ENCODE measurements at places on chromosomes 3 and 15.

DNA sequence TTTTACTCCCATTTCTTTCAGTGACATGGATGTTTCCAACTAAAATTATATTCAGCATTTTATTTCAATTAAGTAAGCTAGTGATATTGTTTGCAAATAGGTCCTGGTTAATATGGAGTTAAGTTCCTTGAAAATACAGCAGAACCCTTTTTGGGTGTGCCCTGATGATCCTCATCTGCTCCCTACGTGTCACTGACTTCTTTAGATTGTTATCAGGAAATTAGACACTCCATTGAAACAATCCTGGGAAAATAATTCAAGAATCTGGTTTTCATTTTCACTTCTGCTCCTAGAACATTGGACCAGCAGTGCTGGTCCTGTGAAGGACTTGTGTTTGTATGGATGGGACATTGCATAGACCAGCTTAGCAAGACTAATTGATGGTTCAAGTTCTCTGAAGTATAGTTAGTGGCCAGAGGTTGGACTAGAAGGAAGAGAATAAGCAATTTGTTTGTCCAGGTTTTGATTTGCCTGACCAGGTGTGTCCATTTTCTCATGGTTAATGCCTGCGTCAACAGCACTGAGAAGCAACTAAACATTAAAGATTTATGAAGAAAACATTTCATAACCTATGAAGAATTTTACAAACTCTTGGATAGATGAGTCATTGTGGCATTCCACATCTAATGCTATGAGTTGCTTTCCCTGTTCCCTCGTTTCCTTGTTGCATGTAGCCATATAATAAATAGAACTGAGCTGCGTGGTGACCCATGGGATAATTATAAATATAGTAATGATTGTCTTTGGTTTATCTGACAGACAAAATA, 95.8 kb downstream of the ZPLD1 start:
- no peak for DNase-seq

DNA sequence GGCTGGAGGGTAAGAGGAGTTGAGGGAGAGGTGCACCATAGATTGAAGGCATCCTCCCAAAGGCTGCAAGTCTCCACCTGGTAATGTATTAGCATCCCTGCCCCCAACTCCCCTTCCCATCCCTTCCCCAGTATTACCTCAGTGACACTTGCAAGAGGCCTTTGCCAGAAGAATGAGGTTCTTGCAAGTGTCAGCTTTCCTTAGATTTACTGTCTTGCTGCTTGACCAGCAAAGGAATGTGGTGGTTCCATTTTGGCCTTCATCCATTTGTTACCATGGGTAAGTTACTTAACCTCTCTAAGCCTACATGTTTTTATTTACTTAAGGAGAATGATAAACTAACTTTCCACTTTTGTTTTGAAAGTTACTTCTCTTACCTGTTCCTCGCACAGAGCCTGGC, 108.9 kb downstream of the LRTM1 start:
- no peak for DNase-seq

DNA sequence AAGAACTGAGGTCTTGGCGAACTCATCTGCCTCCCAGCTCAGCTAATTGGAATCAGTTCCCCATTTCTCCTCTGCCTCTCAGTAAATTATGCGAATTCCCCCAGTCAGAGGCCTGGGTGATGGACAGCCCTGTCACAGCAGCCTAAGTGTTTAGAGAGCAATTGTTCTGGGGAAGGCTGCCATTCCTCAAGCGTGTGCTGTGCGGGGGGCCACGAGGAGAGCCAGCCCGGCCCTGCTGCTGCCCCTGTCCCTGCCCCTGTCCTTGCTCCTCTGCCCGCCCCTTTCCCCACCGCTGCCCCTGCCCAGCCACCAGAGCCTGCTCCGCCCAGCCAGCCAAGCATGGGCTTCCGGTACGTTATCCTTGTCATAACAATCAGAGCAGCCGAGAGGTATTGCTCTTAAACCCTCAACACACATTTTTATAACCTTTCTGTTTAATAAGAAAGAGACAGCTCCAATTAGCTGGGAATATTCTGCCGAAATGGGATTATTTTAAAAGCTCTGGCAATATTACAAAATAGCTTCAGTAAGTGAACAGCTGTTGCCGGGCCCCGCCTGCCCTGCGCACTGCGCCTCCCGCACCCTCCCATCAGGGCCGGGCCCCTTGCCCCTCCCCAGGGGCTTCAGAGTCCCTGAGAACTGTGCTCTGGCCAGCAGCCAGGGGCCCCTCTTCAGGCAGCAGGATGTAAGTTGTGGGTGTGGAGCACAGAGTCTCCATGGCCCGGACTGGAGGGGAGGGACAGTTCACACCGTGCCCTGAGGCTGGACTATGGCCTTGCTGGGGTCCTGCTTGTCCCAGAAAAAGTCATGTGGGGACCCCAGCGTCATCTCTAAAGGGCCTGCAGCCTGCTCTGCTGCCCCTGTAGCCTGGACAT, 12.4 kb upstream of the CACNA2D2 start:
- DNase-seq = peak; percentile 47

DNA sequence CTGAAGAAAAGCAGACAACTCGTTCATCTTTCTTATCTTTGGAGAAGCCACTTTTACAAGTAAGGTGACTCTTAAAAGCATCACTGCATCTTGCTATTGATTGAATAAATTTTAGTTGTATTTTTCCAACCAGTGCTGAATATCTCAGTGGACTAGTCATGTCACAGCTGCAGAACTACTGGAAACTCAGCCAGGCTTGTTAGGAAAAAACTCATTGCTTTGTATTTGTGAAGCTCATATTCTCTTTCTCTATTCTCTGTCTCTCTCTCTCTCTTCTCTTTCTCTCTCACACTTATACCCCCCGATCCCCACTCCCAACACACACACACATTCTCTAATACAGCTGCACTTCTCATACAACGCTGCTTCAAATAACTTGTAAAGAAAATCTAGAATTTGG, 104.3 kb downstream of the WDR76 start:
- no peak for DNase-seq

GRCh38 chr15:73599934-73600333, 33.3 kb downstream of the NPTN start:
- DNase-seq = no peak

GRCh38 chr15:47124430-47125102, 592.7 kb upstream of the SEMA6D start:
- no peak for DNase-seq

DNA sequence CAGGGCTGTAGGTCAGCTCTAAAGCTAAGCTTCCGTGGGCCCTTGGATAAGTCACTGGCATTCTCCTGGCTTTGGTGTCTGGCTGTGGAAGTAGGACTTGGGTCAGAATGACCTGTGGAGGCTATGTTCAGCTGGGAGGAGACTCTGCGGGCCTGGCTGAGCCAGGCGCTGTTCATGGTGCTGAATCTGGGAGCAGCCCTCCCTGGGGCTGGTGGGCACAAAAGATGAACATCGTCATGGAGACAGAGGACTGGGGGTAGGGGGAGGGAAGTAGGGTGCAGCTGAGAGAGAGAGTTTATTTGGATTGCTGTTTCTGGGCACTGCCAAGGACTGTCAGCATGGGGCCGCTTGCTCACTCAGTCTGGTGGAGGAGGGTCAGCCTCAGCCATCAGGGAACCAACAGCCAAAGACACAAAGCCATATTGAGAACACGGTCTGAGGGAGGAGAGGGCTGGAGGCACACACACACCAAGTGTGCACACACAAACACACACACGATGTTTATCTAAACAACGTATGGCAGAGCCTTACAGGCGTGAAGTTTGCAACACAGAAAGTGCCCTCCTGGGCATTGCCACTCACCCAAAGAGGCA, 120.7 kb upstream of the LINGO1 start:
- DNase-seq = no peak

DNA sequence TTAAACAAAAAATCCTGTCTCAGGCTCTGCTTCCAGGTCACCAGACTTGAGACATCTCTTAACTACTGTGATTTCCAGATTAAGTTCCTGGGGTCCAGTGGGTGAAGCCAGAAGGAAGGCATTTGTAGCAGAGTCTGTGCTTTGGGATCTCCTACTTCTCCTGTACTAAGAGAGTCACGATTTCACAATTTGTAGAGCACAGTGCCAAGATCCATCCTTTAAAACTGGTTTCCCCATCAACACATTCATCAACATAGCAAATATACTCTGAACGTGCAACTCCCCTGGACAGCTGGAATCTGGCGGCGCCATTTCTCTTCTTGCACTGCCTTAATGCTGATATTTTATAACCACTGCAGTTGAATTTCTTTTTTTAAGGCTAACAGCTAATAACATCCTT, 33.2 kb downstream of the CDCP1 start:
- DNase-seq = no peak

DNA sequence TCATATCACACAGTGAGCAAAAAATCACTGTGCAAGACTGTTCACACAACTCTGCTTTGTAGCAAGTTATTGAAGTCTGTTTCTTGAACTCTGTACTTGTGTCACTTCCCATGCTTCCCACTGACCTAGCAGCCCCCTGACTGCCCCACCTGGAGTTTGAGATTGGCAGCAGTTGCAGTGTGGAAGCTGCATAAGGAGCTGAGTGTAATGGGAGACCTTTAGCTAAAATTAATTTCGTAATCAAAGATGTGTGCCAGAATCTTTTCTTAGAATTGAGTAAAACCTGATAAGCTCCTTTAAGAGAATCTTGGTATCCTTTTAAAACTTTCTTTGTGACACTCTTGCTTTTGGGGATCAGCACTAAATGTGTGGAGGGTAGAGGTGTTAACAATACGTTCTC, 42.8 kb downstream of the NKIRAS1 start:
- no peak for DNase-seq

DNA sequence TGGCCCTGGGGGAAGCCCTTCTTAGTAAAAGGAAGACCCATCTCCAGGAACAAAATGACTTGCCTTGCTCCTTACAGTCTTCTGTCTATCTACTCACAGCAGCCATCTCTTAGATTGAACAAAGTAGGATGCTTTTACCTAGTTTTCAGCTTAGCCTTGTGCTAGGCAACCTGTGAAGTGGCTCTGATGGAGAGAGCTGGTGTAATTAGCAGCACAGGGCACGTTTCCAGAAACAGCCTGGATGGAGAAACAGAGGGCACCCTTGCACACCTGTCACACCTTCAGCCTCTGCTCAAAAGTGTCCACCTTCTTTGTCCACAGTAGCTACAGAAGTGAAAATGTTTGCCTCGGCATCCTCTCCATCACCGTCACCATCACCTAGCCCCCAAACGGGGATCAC, 292.9 kb downstream of the RORA start:
- DNase-seq = no peak

DNA sequence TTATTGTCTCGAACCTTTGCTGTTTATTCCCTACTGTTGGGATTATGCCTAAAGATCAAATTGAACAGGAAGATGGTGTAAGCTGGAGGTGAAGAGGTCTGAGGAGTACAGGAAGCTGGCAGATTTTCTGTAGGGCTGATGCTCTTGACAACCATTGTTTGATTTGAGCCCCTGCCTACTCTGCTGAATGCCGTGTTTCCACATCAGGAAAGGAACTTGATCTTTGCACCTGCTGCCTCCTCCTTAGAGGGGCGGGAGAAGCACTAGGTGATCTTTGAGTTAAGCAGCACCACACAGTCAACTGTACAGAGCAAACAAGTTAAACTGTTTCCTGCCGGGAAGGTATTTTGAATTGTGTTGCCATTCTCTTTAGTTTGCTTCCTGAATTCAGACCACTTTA, 364.6 kb upstream of the EPHA6 start:
- DNase-seq = no peak

DNA sequence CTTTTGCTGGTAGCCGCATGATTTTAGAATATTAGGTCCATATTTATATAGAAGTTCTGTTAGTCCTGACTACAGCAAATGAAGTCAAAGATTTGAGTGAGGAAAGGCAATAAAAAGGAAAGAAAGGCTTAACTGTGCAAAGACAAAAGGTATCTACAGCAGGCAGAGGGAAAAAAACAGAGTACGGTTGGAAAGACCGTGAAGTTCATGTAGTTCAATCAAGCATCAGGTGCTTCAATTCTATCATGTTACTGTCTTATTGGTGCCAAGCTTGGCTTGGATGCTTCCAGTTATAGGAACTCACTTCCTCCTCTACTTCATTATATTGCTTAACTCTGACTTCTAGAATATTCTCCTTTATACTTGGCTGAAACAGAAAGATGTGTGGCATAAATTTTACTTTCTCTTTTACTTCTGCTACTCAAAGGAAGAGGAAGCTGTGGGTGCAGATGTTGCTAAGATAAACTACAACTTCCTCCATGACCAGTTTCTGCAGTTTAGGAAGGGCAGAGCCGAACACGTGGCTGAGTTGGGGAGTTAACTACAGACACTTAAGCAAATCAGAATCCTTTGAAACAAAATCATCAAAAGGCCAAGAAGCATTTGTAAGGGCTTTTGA, 72.6 kb upstream of the ZBED2 start:
- no peak for DNase-seq

GRCh38 chr3:124092811-124093210, 100.9 kb upstream of the ROPN1 start:
- DNase-seq = no peak

DNA sequence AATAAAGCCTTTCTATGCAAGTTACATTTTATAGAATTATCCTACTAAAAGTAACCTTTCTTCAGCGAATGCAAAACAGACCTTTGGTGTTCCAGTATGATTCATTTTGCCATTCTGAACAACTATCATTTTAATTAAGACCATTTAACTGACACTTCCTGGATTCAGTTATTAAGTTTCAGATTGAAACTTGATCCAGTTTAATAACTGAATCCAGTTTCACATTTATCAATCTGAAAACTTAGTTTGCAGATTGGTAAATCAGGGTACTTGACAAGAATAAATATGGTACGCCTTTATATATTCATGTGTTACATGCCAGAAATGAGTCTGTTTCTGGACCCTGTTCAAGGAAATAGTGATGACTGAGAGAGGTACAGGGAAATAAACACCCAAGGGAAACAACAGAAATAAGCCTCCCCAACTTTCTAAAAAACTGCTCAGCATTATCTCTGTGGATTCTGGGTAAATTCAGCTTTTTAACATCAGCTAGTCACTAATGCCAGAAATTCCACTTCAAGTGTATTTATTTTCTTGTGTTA, 23.3 kb upstream of the NFKBIZ start:
- DNase-seq = no peak

GRCh38 chr3:185976977-185977678, 39.3 kb upstream of the TRA2B start:
- DNase-seq = no peak

DNA sequence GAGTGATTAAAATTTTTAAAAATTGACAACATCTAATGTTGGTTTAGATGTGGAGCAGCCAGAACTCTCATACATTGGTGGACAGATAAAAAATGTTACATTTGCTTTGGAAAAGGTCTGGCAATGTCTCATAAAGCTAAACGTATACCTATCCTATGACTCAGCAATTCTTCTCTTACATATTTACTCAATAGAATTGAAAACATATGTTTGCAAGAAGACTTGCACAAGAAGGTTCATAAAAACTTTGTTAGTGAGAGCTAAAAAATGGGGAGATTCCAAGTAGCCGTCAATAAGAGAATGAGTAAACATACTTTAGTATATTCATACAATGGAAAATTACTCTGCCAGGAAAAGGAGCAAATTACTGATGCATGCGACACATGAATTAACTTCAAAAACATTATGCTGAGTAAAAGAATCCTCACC, 30.0 kb downstream of the MASP1 start:
- no peak for DNase-seq

- DNase-seq = no peak
Measured at GRCh38 chr3:102125994-102126368, 276.7 kb downstream of the NFKBIZ start.
